ENCODE measurements at places on chromosomes 2 and 18.

DNA sequence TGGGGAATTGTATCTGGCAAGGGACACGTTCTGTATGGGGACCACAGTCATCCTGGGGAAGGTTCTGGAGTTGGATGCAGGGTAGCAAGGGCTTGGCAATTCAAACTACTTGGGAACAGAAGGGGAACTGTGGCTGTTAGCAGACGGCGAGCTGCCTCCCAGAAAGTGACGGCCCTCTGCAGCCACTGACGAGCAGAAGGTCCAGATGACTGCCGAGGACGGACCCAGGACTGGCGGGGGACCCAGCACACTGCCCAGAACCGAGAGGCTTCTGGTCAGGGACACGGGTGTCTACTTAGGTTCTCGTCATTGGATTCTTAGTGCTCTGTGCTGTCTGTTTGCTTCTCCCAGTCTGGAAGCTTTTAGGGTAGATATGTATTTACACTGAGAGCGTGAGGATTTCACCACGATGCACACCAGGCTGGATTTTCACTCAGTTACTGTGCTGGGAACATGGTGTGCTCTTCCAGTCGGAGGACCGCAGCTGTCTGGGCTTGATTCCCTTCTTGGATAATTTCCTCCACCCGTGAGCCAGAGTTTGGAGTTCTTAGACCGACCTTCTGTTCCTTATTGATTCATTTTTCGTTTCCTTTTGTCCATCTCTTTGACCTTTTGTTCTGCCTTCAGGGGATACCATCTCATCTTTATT lies 13.4 kb downstream of the GPR35 start:
- no peak for DNase-seq

DNA sequence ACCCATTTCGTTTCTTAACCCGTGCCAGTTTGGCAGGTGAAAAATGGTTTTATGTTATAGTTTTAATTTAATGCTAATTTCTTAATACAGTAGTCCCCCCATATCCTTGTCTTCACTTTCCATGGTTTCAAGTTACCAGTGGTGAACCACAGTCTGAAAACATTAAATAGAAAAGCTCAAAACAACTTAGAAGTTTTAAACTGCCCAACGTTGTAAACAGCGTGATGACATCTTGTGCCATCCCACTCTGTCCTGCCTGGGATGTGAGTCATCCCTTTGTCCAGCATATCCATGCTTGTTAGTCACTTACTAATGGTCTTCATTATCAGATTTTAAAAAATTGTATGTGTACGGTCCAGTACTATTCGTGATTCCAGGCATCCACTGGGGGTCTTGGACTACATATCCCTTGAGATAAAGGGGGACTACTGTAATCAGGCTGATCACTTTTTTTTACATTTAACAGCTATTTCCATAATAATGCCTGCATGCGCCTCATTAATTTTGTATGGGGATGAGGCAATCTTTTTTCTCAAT lies 31.9 kb downstream of the SLC66A3 start:
- no peak for DNase-seq

DNA sequence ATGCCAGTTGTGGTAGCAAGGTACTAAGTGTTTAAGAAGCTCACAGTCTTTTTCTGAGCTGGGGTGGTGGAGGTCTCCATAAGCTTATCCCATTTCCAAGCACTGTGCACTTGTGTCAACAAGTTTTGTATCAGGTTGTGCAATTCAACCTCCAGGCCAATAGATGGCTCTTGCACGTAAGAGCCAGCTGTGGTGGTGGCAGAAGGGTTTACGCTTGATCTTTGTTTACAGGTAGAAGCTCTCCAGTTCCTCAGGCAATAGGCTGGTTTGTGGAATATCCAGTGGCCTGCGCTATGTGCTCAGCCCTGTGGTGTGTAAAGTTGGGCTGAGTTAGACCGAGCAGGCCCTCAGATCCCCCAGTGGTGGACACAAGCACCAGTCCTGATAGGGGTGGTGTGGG lies 89.7 kb upstream of the CNTNAP5 start:
- no peak for DNase-seq

DNA sequence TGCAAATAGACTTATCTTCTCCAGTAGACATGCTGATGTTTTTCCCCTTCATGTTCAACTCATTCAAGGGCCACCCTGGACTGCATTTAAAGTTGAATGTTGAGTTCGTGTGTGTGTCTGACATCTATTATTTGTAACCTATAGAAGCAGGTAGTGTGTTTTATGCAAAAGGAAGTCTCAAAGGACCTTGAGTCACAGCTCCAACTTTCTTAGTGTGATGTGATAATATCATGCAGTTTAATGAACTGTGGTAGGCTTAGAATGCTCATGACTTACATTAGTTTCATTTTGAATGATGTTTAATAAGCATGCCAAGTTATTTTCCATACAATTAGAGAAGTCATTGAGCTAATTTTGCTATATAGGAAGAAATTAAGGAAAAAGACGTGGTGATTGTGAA lies 67.9 kb downstream of the CERS6 start:
- DNase-seq = no peak

GRCh38 chr2:233400961-233401360 lies 46.7 kb downstream of the DGKD start:
- no peak for DNase-seq

- no peak for DNase-seq
These were observed 97.6 kb downstream of the NDUFA10 start for GRCh38 chr2:239927424-239927981.

- no peak for DNase-seq
These were observed 51.5 kb downstream of the DNAJC10 start for GRCh38 chr2:182767578-182767977.

GRCh38 chr2:186688813-186689212 lies 5.0 kb upstream of the FAM171B start:
- DNase-seq = no peak

DNA sequence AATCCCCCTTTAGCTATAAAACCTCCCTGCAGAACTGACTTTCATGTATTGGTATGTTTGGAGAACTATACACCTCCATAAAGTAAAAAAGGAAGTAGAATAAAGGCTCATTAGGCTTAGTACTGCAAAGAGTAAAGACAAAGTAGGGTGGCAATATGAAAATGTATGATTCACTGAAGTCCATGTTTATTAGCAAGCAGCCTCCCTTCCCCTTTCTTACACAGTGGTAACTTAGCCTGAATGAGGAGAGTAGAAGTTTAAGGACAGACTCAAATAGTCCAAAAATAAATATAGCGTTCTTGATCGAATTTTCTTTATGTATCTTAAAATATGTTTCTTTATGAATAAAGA lies 1.5 kb downstream of the ZNF804A start:
- DNase-seq = no peak

DNA sequence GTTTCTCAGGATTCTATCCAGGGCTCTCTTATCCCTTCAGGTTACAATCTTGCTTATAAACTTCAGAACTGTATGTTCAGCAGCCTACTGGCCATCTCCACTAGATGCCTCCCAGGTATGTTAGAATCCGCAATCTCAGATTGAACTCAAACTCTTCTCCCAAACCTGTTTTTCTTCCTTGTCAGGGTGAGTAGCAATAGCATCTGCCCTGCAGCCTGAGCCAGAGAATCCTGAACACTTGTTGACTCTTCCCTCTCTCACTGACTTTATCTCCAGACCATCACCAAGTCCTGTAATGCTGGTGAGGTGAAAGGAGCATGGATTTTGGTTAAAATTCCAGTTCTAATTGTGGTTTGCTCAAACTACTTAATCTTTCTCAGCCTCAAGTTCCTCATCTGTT lies 82.6 kb upstream of the ALPP start:
- DNase-seq = no peak

GRCh38 chr2:201696151-201696659 lies 2.2 kb downstream of the MPP4 start:
- peak; percentile 71 for DNase-seq

DNA sequence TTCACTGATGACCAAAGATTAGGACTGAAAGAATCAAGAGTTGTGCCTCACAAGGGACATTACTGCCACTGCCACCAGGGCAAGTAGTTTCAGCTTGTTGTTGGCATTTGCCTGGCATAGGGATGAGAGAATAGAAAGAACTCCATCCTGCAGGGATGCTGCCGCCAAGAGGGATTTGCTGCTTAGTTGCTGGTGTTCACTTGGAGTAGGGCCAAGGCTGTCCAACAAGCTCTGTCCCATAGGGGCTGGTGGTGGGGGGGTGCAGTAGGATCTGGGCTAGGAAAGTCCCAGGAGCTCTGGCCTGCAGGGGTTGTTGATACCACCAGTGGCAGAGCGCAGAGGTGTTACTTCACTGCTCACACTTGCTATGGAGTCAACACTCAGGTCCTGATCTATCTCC lies 84.9 kb upstream of the MGAT4A start:
- DNase-seq = no peak

- DNase-seq = no peak
These were observed 2.6 kb upstream of the HOXD11 start for GRCh38 chr2:176104316-176105077.

- DNase-seq = no peak
These were observed 49.1 kb downstream of the TMEM17 start for GRCh38 chr2:62456721-62457539.

DNA sequence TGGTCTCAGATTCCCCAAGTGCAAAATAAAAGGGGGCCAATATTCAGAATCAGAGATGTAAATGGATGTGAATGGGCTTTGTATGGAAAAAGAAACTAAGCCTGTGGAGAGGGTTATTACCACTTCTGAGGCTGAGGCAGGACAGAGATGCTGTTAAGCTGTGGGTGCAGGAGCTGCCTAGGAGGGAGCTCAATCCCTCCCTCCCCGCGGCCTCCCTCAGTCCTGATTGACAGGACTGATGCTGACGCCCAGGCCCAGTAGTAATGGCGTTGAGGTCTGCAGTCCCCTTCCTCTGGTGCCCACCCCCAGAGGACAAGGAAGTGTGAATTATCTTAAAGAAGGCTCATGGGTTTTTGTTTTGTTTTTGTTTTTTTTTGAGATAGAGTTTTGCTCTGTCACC lies 40.4 kb downstream of the PSD4 start:
- DNase-seq = no peak

DNA sequence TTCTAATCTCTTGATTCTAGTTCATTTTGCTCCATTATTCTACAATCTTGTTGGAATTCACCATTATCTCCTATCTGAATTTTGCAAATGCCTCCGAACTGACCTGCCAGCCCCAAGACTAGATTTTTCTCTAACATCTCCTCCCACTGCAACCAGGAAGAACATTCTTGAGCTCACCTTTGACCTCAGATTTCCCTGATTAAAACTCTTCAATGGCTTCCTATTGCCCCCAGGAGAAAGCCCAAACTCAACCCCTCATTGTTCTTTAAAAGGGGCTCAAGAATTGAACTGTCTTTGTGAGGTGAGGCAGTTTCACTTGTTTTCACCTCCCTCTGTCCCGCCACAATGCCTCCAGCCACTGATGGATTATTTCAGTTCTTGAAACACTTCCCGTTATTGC lies 784.6 kb upstream of the ZEB2 start:
- DNase-seq = no peak

DNA sequence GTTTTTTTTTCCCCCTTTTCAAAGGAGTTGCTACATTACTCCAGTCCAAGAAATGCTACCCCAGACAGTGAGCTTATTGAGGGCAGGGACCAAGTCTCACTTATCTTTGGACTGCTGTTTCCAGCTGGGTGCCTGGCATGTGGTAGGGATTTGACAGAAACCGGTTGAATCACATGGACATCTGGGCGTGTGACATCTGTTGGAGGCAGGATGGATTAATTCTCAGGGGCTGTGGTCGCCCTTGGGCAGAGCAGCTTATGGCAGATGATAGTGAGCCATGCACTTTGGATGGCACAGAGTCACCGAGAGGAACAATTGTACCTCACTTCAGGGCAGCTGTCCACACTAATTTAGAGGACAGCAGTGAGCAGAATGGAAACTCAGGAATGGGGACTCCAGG lies 254.6 kb upstream of the ID2 start:
- no peak for DNase-seq

GRCh38 chr2:17208511-17208910 lies 309.7 kb downstream of the RAD51AP2 start:
- DNase-seq = no peak

DNA sequence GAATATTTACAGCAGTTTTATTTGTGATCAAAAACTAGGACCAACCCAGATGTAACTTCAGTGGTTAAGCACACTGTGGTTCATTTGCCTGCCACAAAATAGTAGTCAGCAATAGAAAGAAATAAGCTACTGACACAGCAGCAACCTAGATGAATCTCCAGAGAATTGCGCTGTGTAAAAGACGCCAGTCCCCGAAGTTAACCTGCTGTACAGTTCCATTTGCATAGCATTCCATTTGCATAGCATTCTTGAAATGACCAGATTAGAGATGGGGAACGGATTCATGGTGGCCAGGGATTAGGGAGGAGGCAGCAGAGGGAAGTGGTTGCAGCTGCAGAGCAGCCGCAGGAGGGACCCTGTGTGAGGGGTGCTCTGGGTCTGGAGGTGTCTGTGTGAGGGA lies 39.3 kb upstream of the NFATC1 start:
- no peak for DNase-seq

DNA sequence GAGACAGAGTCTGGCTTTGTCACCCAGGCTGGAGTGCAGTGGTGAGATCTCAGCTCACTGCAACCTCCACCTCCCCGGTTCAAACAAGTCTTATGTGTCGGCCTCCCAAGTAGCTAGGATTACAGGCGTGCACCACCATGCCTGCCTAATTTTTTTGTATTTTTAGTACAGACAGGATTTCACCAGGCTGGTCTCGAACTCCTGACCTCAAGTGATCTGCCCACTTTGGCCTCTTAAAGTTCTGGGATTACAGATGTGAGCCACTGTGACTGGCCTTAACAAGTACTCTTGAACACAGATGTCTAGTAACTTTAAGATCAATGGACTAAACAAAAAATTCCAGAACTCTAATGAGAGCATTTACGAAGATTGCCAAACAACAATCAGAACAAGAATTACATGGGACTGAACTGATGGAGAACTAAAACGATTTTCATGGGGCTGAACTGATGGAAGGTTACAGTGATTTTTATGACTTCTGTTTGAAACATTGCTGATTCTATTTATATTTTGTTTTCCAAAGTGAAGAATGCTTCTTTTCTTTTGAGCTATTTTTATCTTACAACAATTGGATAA lies 46.5 kb upstream of the ST3GAL5 start:
- DNase-seq = no peak

DNA sequence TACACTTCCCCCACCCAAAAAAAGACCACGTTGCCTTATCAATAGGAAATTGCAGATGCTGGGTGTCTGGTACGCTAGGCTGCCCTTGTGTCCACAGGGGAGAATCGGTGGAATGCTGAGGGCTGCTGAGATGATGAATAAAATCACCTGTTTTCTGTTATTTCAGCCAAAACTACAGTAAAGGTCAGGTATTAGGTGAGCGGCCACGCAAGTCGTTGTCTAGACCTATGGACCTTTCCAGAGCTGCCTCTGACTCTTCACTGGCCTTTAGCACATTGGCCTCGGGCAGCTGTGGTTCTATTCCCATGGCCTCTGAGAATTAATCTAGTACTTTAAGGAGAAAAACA lies 89.6 kb downstream of the MTCL1 start:
- no peak for DNase-seq

Measured in brain pericyte (primary cell).